ENCODE measurements at places on chromosomes 12 and 14.

DNA sequence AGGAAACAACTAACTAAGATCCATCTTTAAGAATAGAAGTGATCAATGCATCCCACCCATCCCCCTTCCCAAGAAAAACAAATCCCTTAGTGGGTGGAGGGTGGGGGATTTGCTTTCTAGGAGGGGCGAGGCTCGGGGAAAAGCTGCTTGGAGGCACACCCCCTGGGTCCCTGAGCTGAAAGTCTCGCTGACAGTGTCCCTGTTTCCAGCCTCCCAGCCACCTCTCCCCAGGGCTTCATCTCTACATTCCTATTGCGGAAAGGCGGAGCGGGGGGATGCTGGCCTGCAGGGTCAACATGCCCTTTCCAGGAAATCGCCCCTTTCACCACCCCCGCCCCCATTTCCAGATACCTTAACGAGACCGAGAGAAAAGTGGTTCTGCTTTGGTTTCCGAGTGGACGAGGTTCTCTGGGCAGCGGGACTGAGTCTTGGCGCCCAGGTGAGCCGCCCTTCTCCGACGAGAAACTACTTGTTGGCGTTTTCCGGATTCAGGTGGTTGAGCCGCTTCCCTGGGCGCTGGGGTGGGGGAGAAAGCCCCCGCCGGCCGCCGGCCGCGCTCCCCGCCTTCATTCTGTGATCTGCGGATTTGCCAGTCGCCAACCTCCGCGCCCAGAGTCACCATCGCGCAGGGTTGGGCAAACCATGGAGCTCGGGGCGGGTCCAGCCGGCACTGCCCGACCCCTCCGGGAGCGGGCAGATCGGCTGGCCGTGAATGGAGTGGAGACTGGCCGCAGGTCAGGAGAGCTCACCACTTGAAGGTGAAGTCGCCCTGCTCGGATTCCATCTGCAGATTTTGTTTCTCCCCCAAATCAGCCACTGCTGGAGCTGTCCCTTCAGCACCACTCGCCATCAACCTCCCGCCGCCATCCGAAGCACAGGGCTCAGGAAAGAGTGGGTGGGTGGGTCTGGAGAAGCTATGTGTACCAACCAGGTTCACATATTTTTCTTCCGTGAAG, 505 bp downstream of the KCNC2 start:
- no peak for DNase-seq

- DNase-seq = no peak
Measured at GRCh38 chr12:123813349-123813748, 51.2 kb downstream of the DNAH10 start.

DNA sequence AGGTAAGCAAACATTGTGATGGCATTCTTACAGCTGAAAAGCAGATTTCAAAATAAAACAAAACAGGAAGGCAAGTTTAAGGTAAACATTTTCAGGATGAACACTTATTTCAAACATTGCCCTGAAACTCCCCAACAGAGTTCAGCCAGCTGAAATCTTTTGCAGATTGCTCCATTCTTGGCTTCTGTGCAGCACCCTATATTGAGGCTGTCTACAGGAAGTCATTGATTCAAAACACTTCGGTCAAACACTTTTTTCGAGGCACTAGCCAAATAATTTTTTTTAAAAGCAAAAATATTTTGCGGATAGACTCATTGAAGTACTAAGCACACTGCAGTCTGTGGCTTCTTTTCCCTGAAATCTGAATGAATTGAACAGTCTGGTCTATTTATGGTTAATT, 318.1 kb upstream of the PDE3A start:
- DNase-seq = no peak

DNA sequence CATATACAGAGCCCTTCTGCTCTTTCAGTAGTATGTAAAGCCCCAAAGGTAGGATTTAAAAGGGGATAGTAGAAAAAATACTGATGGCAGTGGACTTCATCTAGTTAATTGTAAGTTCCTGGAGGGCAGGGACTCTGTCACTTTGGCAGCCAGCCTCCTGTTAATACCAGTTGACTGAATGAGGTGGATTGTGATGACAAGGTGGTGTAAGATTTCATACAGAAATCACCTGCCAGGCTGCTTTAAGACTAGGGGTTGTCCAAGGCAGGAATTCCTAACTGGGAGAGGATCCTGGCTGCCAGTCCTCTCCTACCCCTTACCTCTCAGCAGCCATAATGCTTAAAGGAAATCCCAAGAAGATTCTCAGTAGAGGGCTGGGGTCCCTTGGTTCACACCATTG, 7.3 kb downstream of the DYRK2 start:
- DNase-seq = no peak

DNA sequence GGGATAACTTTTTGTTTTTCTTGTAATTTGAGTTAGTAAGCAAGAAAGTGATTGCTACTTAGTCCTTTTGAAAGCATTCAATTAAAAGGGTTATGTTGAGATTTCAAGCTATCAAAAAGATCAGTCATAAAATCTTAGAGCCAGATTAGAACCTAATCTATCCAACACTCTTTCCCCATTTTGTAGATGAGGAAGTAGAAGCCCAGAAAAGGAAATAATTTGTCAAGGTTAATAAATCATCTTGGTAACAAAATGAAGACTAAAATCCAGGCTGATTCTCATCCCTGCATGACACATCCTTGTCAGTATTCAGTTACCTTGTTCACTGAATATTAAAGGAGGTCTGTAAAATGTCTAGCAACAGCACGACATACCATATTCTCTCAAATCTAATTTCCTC, 26.5 kb downstream of the PPP1R13B start:
- DNase-seq = no peak

DNA sequence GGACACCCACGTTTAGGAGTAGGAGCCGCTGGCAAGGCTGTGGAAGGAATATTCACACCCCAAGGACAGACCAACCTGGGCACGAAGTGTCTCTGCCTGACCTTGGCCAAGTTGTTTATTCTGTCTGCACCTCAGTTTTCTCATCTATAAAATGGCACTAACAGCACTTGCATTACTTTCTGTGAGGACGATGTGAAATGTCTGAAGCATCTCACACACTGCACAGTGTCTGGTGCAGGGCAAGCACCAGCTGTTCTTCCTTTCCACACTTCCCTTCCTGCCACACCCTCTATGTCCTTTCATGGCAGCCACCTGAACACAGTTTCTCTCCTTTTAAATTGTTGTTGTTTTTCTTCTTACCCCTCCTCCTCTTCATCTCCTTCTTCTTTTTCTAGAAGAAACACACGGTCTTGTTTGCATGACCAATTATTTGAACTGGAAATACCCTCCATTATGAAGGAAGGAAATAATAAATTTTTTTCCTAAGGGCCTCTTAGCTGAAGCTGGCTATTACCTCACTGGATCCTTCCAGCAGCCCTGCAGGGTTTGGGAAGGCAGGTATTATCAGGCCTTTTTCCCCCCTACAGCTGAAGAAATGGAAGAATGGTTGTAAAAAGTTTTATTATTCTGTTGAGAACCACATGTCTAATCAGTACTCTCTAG, 42.9 kb upstream of the ATP23 start:
- DNase-seq = no peak

GRCh38 chr12:76119887-76120286, 35.4 kb upstream of the NAP1L1 start:
- no peak for DNase-seq

DNA sequence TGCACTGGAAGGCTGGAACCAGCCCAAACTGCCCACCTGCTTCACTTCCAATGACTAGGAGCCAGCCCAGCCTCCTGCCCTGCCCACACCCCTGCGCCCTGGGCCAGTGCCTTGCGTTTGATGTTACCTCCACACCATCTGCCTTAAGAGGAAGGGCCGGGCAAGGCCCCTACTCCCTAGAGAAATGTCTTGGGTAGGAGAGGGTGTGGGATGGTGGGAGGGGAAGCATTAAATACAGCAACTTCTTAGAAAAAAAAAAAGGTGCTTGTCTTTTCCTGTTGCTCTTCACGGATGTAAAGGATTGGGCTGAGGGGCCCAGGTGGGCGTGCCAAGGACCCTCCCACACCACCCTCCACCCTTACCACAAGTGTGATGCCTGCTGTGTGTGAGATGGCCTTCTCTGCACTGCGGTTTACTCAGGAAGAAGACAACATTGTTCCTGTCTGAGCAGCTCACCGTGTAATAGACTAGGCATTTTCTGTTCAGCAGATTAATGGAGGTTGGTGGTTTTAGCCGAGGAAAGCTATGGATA, 99.9 kb downstream of the NINJ2 start:
- no peak for DNase-seq

GRCh38 chr12:115964626-115965025, 312.9 kb downstream of the MED13L start:
- DNase-seq = no peak

DNA sequence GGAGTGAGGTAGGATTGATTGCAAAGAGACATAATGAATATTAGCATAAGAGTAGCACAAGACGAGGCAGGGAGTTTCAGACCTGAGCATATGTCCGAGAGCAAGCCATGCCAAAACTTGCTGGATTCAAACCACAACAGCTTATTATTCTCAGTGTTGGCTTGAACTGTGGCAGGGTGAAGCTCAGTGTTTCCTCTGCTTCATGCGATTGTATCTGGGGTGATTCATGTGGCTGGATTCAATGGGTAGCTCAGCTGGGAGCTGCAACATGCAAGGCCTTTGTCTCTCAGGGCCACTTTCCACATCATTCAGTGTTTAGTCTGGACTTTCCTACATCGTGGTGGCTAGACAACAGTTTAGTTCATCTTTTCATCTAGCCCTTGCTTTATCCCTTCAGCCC, 22.1 kb upstream of the E2F7 start:
- DNase-seq = no peak

- no peak for DNase-seq
Measured at GRCh38 chr12:92065639-92066038, 80.0 kb downstream of the BTG1 start.

DNA sequence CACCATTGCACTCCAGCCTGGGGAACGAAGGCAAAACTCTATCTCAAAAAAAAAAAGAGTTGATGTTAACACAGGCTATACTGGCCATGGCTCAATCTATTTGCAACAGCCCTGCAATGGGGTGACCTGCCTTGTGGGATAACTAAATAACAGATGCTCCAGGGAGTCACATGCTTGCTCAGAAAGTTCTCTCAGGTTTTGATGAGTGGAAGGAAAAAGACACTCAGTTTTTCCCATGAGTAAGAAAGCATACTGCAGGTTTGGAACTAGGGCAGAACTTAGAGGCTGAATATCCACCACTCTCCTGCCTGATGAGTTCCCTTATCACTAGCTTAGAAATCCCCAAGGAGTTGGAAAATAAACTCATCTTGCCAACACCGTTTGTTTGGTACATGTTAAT, 16.9 kb downstream of the WSB2 start:
- DNase-seq = no peak

- DNase-seq = no peak
Measured at GRCh38 chr14:94019329-94019728, 6.8 kb upstream of the OTUB2 start.

DNA sequence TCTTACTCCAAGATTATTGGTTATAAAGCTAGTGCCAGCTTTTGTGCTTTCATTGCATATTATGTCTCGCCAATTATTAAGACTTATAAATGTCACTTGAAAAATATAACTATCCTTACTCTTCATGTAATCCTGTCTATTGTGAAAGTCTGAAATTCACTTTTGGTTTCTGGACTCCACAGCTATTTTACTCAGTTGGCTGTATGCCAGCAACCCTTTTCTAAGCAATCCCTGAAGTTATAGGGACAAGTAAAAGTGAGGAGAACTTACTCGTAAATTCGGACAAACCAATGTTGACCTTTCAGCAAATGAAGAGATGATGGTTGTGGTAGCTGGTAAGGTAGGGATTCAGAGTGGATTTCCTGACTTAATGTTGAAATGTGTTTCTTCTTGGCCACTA, 196.3 kb downstream of the NPAS3 start:
- DNase-seq = no peak

- no peak for DNase-seq
Measured at GRCh38 chr12:93002293-93003054, 73.4 kb upstream of the EEA1 start.

All from NCI-H2107 (cell line).